ENCODE measurements at places on chromosomes 12 and 14. TPM values are rescaled to one million over a fixed set of nuclear protein-coding genes. Genes with fewer than 3 reads are reported as not detected.

The KRR1 gene
- 46.2 TPM for total RNA-seq

The LIN7A gene
- total RNA-seq = 15.3 TPM

The NR2C1 gene
- 29.0 TPM for total RNA-seq

GRCh38 chr12:52925717-52926595, 21.1 kb upstream of the KRT8 start:
- ATAC-seq = no peak

DNA sequence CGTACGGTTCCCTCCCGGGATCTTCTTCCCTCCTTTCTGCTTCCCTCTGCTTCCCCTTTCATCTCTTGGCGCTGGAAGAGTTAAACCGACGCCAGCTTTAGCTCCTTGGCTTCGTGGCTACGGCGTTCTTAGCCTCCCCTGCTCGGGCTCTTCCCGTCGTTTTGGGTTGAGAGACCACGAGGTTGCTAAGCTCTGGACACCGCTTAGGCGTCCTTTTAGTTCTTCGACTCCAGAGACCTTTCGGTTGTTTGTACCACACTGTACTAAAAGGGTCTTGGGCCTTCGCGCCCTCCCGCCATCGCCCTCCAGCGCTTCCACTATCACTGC, 545 bp downstream of the CPSF2 start:
- peak; percentile 13 for ATAC-seq

Data from gastroesophageal sphincter (tissue), 4 donors.